T-helper 2 cell treated with Interferon-gamma antibody and Interleukin-4, amounts not matched to agents 5 μg/mL and 100 μg/mL, for 36 hours (primary cell): ENCODE measurements at places on chromosomes 1 and 21.

- DNase-seq: no peak
Measured at GRCh38 chr1:38014171-38014570, 1.6 kb downstream of the UTP11 start.

DNA sequence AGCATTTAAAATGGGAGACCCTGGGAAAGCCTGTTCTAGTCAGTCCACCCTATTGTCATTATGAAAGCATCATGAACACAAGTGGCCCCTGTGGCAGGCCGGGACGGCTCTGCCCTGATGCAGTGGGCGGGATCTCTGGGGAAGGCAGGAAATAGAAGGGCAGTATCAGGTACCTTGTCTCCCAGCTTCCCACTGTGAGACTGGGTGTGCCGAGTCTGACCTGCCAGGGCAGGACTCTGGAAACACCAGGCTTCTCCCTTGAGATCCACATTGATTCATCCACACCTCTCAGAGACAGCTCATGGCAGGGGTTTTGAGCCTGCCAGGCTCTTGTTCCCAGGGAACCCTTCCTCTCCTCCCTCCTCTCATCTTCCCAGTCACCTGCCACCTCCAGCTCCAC is 24.5 kb upstream of the GNPAT start:
- DNase-seq: no peak

- peak; percentile 64 for DNase-seq
Measured at GRCh38 chr1:206582971-206583706, 29.1 kb downstream of the EIF2D start.

DNA sequence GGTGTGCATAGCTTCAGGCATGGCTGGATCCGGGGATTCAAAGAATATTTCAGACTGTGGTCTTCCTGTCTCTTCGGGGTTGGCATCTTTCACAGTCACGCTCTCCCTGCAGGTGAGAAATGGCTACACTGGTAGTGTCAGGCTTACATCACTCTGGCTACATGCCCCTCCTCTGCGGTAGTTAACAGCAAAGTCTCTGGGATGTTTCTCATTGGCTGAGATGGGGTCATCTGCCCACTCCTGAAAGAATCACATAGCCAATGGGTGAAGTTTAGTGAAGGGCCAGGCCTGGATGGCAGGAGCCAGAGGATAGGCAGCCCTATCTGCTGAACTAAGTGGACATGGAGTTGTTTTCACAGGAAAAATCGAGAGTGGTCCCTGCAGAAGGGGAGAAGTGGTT is 356.5 kb downstream of the MATN1 start:
- no peak for DNase-seq

GRCh38 chr1:109151146-109151990 is 37.5 kb downstream of the ELAPOR1 start:
- no peak for DNase-seq

DNA sequence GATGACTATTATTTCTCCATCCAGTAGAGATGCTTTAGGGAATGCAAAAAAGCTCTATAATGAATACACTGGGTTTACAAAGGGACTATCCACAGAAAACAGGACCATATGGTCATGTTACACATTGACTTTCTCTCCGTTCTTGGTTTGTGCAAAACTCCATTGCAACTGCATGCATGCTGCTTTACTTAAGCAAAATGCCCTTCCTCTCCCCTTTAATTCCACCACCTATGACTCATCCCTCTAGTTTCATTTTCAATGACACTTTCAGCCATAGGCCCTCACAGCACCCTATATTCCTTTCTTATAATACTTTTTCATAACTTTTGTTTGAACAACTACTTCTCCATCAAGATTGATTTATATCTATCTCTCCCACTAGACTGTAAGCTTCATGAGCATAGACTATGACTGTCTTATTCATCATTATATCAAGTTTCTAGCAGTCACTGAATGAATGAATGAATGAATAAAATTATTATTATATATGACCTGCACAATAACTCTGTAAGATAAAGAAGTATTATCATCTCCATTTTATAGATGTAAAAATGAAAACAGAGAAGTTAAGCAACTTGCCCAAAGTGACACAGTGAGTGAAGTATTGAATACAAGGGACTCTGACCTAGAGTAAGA is 248.9 kb downstream of the PLPP3 start:
- DNase-seq: no peak

GRCh38 chr1:41670217-41670957 is 185.9 kb upstream of the EDN2 start:
- peak; percentile 66 for DNase-seq

DNA sequence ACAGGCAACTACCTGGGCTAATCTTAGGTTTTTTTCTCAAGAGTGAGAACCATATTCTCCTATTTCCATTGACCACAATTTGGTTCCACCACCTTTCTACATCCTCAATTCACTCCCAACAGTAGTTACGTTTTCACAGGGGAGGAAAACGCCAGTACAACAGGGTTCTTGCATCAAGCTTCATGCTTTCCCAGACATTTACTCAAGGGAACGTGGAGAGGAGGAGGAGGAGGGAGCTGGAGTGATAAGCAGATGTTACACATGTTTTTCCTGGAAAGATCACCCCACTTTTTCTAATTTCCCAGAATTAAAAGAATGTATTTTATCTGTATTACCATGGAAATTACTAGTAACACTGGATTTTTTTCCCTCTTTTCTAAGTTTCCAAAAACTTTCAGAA is 58.3 kb downstream of the RGS5 start:
- DNase-seq: no peak

DNA sequence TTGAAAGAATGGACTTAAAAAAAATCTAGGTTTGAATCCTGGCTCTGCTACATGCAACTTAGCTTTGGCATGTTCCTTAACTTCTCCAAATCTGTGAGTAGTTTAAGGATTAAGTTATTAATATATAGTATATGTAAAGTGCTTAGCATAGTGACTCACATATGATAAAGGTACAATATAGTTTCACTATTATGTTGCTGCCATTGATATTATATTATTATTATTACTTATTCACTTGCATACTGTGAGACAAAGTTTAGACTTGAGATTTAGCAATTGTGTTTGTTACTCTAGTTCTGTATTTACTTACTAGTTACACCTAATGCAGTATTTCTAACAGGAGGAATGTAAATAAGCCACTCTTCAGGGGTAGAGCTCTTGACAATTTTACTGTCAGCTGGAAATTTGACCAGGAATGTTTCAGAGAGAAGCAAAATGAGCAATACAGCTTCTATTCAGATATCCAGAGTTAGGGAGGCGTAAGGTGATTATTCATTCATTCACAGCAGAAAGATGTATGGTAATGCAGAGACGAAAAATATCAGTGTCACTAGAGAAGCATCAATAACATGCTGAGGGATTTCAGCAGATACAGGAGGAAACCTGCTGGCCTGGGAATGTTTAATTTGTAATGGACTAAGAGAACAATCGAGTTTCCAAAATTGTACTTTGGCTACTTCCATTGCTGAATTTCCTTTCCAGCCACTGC is 25.5 kb downstream of the RGS7 start:
- DNase-seq: no peak

DNA sequence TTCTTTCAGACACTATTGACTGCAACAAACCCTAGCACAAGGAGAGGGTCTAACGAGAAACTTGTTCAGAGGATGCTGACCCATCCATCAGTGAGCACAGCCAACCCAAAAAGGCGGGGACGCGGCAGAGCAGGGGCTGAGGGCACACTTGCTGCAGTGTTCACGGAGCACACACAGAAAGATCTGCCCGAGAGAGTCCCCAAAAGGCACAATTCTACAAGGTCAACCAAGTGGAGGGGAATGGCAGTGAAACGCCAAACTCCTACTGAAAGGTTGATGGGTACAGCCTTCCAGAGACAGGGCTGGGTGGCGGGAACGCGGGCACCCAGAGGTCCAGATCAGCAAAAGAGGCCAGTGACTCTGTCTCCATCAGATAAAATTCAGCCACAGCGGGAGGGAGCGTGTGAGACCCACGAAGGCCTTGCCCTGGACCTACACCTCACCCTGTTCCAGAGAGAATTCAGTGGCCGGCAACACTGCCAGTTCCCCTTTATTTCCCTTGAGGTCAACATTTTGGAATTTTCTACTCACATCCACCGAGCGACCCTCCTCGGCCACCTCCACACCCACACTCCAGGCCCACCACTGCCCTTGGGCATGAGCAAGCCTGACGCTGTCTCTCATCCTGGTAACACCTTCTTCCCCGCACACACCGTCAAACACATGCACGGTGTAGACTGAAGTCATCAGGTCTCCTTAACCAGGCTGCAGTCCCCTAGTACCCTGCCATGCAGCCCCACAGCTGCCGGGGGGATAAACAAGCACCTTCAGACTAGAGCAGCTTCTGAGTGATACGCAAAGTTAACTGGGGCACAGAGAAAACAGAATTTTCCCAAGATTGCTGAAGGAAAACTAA is 5.5 kb downstream of the GNG4 start:
- DNase-seq: no peak

GRCh38 chr1:153262462-153263157 is 3.1 kb downstream of the LORICRIN start:
- DNase-seq: no peak

DNA sequence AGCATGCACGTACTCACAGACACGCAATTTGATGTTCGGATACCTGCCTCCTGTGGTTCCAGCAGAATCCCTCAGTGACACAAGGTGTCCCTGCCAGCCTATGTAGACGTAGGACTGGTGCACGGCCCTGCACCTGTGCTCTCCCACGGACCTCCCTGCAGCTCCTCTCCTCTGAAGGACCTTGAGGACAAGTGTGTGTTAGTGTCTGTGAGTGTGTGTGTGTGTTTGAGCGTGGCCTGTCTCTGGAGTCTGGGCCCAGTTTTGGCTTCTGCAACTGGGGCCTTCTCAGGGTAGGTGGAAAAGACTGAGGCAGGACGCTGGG is 22.5 kb upstream of the DMBX1 start:
- DNase-seq: no peak

DNA sequence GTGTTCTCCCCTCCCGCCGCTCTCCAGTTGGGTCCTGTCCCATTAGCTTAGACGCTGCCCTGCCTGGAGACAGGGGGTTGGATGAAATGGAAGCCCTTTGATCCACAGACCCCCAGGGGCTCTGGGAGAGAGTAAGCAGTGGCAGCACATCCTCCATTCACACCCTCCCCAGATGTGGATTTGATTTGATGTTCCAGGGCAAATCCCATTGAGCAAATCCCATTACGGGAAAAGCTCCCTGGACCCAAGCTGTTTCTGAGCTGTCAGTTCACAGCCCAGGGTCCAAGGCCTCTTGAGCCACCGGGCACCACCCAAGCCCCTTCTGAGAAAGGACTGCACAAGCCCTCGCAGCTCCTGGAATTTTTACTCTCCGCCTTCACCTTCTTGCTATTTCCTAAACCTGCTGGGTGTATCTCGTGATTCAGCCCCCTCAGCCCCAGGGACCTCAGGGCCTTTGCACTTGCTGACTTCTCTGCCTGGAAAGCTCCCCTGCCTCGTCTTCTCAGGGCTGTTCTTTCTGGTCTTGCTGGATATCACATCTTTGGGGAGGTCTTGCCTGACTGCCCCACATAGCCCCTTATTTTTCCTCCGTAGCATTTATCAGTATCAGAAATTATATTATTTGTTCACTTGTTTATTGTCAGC is 101.1 kb downstream of the PAX7 start:
- DNase-seq: no peak

- no peak for DNase-seq
Measured at GRCh38 chr1:215497528-215497927, 69.6 kb upstream of the KCTD3 start.

DNA sequence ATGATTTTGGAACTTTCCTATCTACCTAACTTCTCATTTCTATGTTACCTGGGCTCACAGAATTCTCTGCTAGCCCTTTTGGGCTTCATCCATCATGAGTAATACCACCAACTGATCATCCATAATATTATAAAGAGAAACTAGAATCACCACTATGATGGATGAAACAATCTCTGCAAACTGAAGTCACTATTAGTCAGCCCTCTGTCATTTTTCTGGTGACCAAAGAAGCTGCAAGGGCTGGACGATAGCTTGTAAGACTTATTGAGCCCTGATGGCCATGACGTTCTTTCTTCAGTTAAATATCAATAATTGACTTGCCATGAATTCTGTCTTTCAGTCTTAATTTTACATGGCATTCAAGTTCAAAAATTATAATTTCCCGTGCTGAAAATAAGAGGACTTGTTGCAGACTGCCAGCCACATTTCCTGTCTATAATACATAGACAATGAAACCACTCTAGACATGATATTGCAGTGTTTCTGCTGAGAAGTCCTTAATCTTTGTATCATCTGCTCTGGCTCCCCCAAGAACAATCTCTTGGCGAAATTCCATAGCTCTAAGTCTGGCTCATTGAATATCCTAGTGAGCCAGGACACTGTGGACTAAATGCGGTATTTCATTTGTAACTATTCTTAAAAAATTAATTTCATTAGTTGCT is 655.0 kb upstream of the CAMK1G start:
- no peak for DNase-seq

DNA sequence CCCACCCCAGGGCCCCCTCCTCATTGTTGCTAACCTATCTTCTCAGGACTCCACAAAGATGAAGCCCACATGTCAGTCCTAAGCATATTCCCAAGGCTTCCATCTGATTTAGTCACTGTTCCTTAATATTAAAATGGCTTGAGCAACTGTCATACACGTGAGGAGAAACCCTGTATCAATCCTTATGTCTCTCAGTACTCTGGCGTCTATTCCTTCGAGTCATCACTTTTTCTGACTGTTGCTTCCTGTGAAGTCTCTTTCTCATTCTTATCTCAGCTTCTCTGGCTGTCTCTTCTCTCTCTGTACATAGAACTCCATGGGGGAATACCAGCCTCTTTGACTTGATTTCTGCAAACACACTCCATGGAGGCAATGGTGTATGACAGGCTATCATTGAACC is 98.4 kb downstream of the C4BPA start:
- DNase-seq: no peak
